ENCODE measurements at places on chromosomes 4 and X. TPM values are rescaled to one million over a fixed set of nuclear protein-coding genes. Genes with fewer than 3 reads are reported as not detected.

- H3K4me1 ChIP-seq: peaks cover 63% of the 10 kb centered on the region
- H3K27ac ChIP-seq: no peak overlapping the region
- no peaks in the 10 kb centered on the region for H3K27me3 ChIP-seq
- no peak for DNase-seq
- no peak overlapping the region for H3K4me3 ChIP-seq
- peaks cover 14% of the 10 kb centered on the region for H3K36me3 ChIP-seq
Measured at GRCh38 chrX:129762448-129762847, 17.3 kb upstream of the SASH3 start.

DNA sequence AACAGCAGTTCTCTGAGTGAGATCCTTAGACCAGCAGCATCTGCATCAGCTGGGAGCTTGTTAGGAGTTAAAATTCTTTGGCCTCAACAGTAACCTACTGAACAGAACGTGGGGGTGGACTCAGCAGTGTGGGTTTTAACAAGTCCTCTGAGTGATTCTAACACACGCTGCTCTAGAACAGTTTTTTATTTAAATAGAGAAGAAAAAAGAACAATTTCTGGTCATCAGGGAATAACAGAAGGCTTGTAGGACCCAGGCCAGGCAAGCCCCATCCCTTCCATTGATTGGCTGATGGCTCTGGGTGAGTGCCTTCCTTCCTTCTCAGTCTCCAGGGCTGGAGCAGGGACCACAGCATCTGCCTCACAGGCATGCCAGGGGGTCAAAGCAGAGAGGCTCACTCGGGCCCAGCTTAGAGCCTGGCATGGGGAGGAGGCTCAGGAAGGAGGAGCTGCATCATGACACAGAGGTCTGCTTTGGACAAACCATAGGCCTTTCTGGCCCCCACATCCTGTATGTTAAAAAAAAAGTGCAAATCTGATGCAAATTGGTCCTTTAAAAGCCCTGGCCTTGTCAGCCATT is 56.7 kb downstream of the JAKMIP1 start:
- DNase-seq: no peak
- H3K27ac ChIP-seq: no peak overlapping the region
- H3K4me1 ChIP-seq: no peaks in the 10 kb centered on the region
- peaks cover 16% of the 10 kb centered on the region for H3K36me3 ChIP-seq
- H3K27me3 ChIP-seq: no peaks in the 10 kb centered on the region
- H3K4me3 ChIP-seq: no peak overlapping the region

DNA sequence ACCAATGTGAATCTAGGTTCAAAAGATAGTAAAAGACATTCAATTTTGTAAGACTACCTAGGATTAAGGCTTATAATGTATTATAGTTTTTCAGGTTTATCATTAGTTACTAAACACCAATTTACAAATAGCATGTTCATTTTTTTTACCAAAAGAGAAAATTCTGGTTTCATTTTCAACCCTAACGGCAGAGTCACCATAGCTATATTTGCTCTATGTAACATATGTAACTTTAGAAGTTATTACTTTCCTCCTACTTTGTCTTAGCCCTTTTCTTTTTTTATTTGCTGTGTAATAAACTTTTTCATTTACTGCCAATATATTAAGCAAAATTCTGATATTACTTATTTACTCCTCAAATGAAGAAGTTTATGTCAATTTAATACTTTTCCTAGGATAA is 639.6 kb downstream of the ARAP2 start:
- no peak for DNase-seq
- no peaks in the 10 kb centered on the region for H3K27me3 ChIP-seq
- H3K4me1 ChIP-seq: no peaks in the 10 kb centered on the region
- H3K4me3 ChIP-seq: no peak overlapping the region
- no peaks in the 10 kb centered on the region for H3K36me3 ChIP-seq
- H3K27ac ChIP-seq: no peak overlapping the region

KDR gene
- total RNA-seq: not detected

DNA sequence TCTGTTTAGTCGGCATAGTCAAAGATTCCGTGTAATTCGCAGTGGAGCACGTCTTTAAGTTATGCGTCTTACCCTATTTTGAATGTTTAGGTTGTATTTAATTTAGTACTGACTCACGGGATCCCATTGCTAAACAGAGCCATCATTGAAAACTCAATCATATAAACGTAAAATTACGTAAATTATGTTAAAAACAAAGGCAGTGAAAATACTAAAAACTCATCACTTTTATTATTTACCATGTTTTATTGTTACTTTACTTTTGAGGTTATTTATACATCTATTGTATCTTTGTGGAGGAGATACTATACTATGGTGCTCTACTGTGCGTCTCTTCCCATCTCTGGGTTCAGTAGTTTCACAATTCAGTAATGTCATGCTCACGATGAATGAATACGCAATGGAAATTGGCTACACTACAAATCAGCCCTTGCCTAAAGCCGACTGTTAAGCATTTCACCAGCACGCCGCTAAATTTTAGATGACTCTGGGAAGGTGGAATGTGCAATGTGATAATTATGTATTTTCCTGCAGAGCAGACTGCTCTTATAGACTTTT is 944 bp downstream of the FUNDC2 start:
- DNase-seq: peak; percentile 31
- peak overlapping the region; percentile 87 for H3K4me3 ChIP-seq
- peaks cover 9% of the 10 kb centered on the region for H3K27me3 ChIP-seq
- peaks cover 5% of the 10 kb centered on the region for H3K36me3 ChIP-seq

PDLIM3 gene
- total RNA-seq: not detected

GRCh38 chrX:19642241-19643109 is 127.2 kb upstream of the MAP3K15 start:
- no peak for DNase-seq
- peaks cover 24% of the 10 kb centered on the region for H3K4me1 ChIP-seq
- no peak overlapping the region for H3K4me3 ChIP-seq
- H3K27me3 ChIP-seq: no peaks in the 10 kb centered on the region

DNA sequence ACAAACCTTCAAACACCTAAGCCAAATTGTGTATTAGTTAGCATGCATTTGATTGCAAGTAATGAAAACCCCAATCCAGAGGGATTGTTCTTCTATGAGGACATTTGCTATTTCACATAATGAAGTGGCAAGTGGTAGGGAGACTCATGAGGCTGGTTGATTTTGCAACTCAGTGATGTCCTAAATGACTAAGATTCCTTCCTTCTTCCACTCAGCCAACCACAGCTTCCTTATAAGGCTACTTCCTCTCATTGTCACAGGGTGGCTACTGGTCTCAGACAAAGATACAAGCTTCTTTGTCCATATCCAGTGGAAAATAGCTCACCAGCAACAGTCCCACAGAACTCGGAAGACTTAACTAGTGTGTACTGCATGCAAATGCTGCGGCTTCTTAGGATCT is 5.3 kb upstream of the OTC start:
- no peak for DNase-seq
- H3K4me3 ChIP-seq: no peak overlapping the region
- peaks cover 6% of the 10 kb centered on the region for H3K27me3 ChIP-seq
- H3K36me3 ChIP-seq: no peaks in the 10 kb centered on the region

DNA sequence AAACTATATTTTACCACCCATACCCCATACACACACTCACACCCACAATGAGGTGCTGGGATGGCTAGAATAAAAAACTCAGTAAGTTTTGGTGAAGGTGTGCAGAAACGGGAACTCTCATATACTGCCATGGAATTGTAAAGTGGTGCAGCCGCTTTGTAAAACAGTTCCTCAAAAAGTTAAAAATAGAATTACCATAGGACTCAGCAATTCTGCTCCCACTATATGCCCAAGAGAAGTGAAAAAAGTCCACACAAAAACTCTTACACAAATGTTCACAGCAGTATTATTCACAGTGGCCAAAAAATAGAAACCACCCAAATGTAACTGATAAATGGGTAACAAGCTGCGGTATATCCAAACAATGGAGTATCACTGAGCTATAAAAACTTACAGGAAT is 6.5 kb downstream of the CENPU start:
- H3K4me1 ChIP-seq: peaks cover 58% of the 10 kb centered on the region
- DNase-seq: no peak
- H3K27me3 ChIP-seq: no peaks in the 10 kb centered on the region
- H3K27ac ChIP-seq: no peak overlapping the region
- no peak overlapping the region for H3K4me3 ChIP-seq
- peaks cover 66% of the 10 kb centered on the region for H3K36me3 ChIP-seq

DNA sequence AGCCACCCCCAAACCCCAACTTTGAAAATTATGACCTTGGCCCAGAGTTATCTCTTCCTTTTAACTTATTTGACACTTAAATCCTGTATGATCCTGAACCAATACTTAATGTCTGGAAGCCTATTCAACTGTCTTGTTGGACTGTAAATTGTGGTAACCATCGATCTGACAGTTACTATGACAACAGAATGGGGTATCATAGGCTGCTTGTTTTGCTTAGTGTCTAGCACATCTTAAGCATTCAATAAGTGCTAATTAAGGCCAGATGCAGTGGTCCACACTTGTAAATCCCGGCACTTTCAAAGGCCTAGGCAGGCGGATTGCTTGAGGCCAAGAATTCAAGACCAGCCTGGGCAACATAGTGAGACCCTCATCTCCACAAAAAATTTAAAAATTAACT is 175.0 kb downstream of the APBB2 start:
- H3K4me1 ChIP-seq: no peaks in the 10 kb centered on the region
- no peak overlapping the region for H3K27ac ChIP-seq
- H3K4me3 ChIP-seq: no peak overlapping the region
- no peak for DNase-seq
- no peaks in the 10 kb centered on the region for H3K36me3 ChIP-seq

DNA sequence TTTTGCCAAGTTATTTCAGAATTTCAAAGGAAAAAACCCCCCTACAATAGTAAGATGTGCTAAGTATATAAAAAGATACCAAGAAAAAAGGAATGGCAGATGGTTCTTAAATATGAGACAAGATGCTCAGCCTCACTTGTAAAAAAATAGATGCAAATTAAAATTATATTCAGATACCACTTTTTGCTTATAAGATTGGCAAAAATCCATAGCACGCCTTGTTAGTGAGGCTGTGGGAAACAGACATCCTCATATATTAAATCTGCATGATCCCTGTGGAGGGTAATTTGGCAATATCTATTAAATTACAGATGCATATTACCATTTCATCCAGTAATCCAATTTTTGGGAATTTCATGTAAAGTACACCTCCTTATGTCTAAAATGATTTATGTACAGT is 62.5 kb upstream of the PDHA1 start:
- no peaks in the 10 kb centered on the region for H3K36me3 ChIP-seq
- no peaks in the 10 kb centered on the region for H3K4me1 ChIP-seq
- no peak for DNase-seq
- peaks cover 3% of the 10 kb centered on the region for H3K27me3 ChIP-seq

GRCh38 chr4:84597450-84597849 is 14.5 kb downstream of the CDS1 start:
- no peaks in the 10 kb centered on the region for H3K4me1 ChIP-seq
- peaks cover 3% of the 10 kb centered on the region for H3K27me3 ChIP-seq
- H3K4me3 ChIP-seq: no peak overlapping the region
- H3K36me3 ChIP-seq: no peaks in the 10 kb centered on the region
- DNase-seq: no peak
- H3K27ac ChIP-seq: no peak overlapping the region

DNA sequence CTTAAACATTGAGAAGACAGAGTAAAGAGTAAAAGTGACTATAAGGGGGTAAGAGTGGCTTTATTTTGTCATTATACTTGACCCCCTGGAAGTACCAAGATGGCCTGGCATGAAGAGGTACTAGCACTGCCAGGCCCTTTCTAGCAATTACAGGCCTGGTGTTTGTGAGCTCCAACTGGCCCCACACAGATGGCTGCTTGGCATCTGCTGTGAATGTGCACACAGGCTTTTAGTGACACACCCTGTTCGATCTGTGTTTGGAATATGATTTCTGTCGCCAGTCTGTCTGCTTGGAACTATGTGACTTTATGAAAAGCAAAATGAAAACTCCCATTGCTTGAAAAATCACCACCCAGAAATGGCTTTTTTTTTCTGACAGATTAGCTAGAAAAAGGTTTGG is 123.3 kb downstream of the CLCN4 start:
- no peak overlapping the region for H3K4me3 ChIP-seq
- H3K36me3 ChIP-seq: no peaks in the 10 kb centered on the region
- no peaks in the 10 kb centered on the region for H3K27me3 ChIP-seq
- H3K27ac ChIP-seq: no peak overlapping the region
- no peaks in the 10 kb centered on the region for H3K4me1 ChIP-seq

GRCh38 chr4:81471298-81471587 is 464 bp downstream of the RASGEF1B start:
- peak overlapping the region; percentile 85 for H3K4me3 ChIP-seq
- peaks cover 27% of the 10 kb centered on the region for H3K4me1 ChIP-seq
- H3K27me3 ChIP-seq: peaks cover 7% of the 10 kb centered on the region
- peak overlapping the region; percentile 85 for H3K27ac ChIP-seq
- no peaks in the 10 kb centered on the region for H3K36me3 ChIP-seq

GRCh38 chr4:137032222-137032621 is 500.1 kb downstream of the PCDH18 start:
- no peak overlapping the region for H3K4me3 ChIP-seq
- H3K36me3 ChIP-seq: no peaks in the 10 kb centered on the region
- no peak for DNase-seq
- no peaks in the 10 kb centered on the region for H3K4me1 ChIP-seq
- H3K27ac ChIP-seq: no peak overlapping the region

DNA sequence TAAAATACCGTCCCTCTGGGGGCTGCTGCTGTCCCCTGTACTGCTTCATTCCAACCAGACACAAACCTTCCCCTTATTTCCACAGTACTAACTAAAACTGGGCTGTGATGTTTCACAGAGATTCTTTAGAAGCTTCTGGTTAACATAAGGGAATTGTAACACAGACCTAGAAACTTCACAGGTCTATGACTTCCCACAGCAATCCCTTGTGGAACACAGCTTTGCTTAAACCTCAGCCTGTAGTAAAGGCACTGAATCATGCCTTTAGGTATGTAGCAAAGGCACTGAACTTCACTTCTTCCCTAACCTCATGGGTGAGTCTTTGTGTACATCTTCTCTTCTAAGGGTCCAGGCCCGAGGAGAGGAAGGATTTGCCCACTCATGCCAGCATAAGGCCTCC is 49.4 kb downstream of the SPINK2 start:
- DNase-seq: no peak
- H3K36me3 ChIP-seq: no peaks in the 10 kb centered on the region
- peaks cover 6% of the 10 kb centered on the region for H3K4me1 ChIP-seq
- no peak overlapping the region for H3K4me3 ChIP-seq

PF4V1 gene
- not detected for total RNA-seq

SMR3B gene
- total RNA-seq: not detected

PROM1 gene
- total RNA-seq: not detected

GRCh38 chrX:45633419-45633818 is 432.7 kb upstream of the DIPK2B start:
- no peak overlapping the region for H3K4me3 ChIP-seq
- no peaks in the 10 kb centered on the region for H3K4me1 ChIP-seq
- no peak for DNase-seq
- no peak overlapping the region for H3K27ac ChIP-seq

MSX1 gene
- not detected for total RNA-seq

Data from activated CD4-positive, alpha-beta T cell treated with anti-CD3 and anti-CD28 coated beads, Interleukin-2, amount 10 ng/mL, durations not matched to agents 7 days and 5 days (primary cell).